ENCODE measurements at places on chromosomes 11 and 22.

DNA sequence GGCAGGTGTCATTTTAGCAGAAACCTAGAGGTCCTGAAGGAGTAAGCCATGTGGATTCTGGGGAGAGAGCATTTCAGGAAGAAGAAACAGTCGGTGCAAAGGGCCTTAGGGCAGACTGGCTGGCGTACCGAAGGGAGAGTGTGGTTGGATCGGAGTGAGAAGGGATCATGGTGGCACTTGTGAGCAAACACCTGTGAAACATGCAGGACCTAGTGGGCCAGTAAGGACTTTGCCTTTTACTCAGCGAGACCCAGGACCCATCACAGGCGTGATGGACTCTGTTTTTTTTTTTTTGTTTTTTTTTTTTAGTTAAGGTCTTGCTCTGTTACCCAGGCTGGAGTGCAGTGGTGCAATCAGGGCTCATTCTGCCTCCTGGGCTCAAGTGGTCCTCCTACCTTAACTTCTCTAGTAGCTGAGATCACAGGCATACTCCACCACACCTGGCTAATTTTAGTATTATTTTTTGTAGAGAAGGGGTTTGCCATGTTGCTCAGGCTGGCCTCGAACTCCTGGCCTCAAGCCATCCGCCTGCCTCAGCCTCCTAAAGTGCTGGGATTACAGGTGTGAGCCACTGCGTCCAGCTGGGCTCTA is 3.5 kb upstream of the TSGA10IP start:
- DNase-seq, result no peak

- no peak for DNase-seq
These were observed 68.0 kb upstream of the PRDM11 start for GRCh38 chr11:45078236-45079074.

- DNase-seq, result no peak
These were observed 106.8 kb downstream of the TRIM29 start for GRCh38 chr11:120031156-120031555.

GRCh38 chr22:34841331-34841771 is 224.6 kb upstream of the ISX start:
- no peak for DNase-seq

- DNase-seq, result no peak
These were observed 106.8 kb downstream of the DCDC1 start for GRCh38 chr11:31262761-31263160.

DNA sequence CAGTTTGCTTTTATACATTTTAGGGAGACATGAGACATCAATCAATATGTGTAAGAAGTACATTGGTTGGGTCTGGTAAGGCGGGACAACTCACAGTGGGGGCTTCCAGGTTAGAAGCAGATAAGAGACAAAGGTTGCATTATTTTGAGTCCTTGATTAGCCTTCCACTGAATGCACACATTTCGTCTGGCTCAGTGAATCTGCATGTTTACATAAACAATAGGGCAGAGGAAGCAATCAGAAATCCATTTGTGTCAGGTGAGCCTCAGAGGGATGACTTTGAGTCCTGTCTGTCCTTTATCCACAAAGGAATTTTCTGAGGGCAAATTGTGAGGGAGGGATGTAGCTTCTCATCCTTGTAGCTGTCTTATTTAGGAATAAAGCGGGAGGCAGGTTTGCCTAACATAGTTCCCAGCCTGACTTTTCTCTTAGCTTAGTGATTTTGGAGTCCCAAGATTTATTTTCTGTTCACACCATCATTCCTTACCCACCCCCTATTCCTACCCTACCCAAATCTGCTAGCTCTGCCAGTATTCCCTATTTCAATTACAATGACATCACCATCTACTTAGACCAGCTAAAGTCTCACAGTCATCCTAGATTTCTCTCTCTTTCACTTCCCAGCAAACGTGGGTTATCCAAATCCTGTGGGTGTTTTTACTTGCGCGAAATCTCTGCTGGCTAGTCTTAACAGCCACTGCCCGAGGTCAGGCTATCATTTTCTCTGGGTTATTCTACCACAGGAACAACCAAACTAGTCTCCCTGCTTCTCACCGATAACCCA is 2.9 kb downstream of the SC5D start:
- DNase-seq, result no peak

GRCh38 chr11:75525433-75526191 is at the start of gene GDPD5:
GDPD5 (minus strand) TSS chr11:75525941; CDS start chr11:75477735, 48,206 bp downstream.
- DNase-seq, result no peak

GRCh38 chr22:21450858-21451353 is 16.3 kb upstream of the TMEM191C start:
- DNase-seq, result no peak

GRCh38 chr22:42282943-42283277 is 12.5 kb upstream of the TCF20 start:
- no peak for DNase-seq

DNA sequence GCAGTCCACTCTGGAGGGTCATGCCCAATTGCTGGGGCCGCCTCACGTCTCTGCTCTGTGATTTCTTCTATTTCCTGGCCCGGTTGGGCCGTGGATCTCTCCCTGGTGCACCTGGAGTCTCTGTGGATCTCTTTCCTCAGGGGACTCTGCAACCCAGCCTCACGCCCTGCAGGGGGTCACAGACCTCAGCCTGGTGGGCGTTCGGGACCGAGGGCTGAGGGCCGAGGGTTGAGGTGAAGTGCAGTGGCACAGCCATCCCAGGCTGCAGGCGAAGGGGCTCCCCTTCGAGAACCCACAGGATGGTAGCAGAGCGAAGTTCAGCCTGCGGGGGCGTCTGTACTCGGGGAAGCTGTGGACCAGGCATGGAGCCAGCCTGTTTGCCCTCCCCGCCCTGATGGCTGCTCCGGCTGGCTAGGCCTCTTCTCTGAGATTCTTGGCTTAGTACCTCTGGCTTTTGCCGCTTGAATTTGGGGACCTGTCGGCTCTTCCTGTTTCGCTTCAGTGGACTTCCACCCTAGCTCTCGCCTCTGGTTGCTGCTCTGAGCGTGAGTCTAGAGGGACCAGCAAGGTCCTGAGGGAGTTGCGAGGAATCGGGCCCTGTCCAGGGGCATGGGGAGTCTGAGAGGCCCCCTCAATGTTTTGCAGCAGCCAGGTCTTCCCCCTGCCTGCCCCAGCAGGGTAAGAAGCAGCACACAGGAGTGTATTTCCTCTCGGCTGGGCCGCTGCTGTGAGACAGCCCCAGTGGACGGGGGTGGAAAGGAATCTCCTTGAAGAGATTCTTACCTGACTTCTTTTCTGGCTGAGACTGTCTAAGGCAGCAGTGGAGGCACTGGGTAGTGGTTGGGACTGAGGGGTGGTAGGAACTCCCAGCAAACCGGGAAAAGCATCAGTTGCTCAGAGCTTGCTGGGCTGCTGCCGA is 140.8 kb downstream of the TBC1D22A start:
- DNase-seq, result no peak

GRCh38 chr11:100806296-100806695 is 119.2 kb downstream of the ARHGAP42 start:
- DNase-seq, result no peak

All from glomerular endothelial cell (primary cell).